ENCODE measurements at places on chromosomes 2 and 18. TPM values are rescaled to one million over a fixed set of nuclear protein-coding genes. Genes with fewer than 3 reads are reported as not detected.

The TANK gene
- total RNA-seq, result 459 TPM

The RFX8 gene
- total RNA-seq, result 2.2 TPM

The MGAT5 gene
- 99.5 TPM for total RNA-seq

The C2orf78 gene
- total RNA-seq, result not detected

The R3HDM1 gene
- total RNA-seq, result 40.6 TPM

The ACTG2 gene
- total RNA-seq, result not detected

The EDAR gene
- not detected for total RNA-seq

The PLCD4 gene
- not detected for total RNA-seq

The GALNT3 gene
- total RNA-seq, result 22.6 TPM

DNA sequence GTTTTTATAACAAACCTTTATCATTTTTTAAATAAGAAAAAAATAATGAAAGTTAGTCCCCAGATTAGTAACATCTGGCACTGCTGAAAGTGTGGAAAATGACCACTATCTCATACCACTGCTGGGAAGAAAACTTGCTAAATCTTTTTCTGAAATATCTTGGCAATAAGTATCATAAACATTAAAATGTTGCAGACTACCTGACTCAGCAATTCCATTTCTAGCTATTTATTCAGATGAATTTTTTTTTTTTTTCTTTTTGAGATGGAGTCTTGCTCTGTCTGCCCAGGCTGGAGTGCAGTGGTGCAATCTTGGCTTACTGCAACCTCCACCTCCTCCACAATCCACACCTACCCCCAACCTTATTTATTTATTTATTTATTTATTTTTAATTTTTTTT is 35.3 kb upstream of the SOS1 start:
- H3K27ac ChIP-seq, result no peak overlapping the region
- no peak for DNase-seq
- no peaks in the 10 kb centered on the region for H3K36me3 ChIP-seq
- no peaks in the 10 kb centered on the region for H3K27me3 ChIP-seq
- no peaks in the 10 kb centered on the region for H3K4me1 ChIP-seq

- H3K27ac ChIP-seq, result no peak overlapping the region
- peaks cover 13% of the 10 kb centered on the region for H3K4me1 ChIP-seq
- H3K27me3 ChIP-seq, result no peaks in the 10 kb centered on the region
- no peak overlapping the region for H3K4me3 ChIP-seq
Measured at GRCh38 chr2:43087413-43087812, 139.0 kb downstream of the ZFP36L2 start.

DNA sequence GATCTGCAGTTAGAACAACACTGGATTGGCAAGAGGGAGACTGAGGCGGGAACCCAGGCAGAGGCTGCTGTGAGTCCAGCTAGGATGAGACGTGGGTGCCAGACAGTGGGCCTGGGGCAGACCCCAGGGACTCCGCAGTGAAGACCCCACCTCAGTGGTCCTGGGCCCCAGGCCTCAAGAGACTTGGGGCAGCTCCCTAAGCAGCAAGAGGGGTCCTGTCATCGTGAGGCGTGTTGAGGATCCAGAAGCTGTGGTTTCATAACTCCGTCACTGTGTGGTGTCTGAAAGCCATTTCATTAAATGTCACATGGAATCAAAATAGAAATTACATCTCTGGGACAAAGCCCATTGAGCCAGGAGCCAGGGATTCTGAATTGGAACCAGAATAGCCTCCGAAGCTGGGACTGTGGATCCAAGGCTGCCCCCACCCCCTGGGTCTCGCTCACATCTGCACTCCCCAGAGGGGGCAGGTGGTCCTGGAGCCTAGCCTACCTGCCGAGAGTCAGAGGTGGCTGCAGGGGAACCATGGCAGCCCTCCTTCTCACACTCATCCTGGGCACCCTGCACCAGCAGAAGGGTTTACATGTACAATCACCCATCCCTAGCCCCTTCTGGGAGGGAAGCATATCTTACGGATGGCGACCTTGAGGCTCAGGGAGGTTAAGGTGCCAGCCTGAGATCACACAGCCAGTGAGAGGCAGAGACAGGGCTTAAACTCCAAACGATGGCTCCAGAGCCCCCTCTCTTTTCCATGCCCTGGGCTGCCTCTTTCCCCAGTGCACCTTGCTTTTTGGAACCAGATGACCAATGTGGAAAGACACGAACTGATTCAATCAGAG is 23.2 kb downstream of the RRM2 start:
- DNase-seq, result no peak
- peaks cover 10% of the 10 kb centered on the region for H3K36me3 ChIP-seq
- no peak overlapping the region for H3K27ac ChIP-seq
- H3K4me3 ChIP-seq, result no peak overlapping the region
- peaks cover 15% of the 10 kb centered on the region for H3K4me1 ChIP-seq

DNA sequence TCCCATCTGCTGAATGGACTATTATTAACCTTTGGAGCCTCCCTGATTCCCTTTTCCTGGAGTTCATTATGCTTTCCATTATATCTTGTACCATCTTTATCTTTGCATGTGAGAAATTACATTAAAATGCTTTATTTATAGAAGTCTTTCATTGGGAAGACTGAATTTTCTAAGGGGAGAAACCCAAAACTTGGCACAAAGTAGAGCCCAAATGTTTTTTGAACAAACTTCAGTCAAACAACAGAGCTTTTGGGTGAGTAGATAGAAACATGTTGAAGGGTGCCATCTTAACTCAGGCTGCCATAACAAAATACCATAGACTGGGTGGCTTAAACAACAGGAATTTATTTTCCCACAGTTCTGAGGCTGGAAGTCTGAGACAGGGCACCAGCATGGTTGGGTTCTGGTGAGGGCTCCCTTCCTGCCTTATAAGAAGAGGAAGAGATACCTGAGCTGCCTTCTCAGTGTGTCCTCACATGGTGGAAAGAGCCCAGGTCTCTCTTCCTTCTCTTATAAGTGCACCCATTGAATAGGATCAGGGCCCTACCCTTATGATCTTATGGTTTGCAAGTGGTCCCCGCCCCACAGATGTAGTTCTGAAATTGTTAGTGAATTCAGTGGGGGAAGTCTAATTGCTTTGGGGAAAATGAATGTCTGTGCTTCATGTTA is 19.2 kb downstream of the RALB start:
- H3K4me1 ChIP-seq, result peaks cover 50% of the 10 kb centered on the region
- no peak overlapping the region for H3K4me3 ChIP-seq
- no peak for DNase-seq
- peaks cover 8% of the 10 kb centered on the region for H3K36me3 ChIP-seq
- no peaks in the 10 kb centered on the region for H3K27me3 ChIP-seq

GRCh38 chr18:67041334-67041733 is 437.4 kb upstream of the CDH19 start:
- H3K27me3 ChIP-seq, result no peaks in the 10 kb centered on the region
- H3K36me3 ChIP-seq, result no peaks in the 10 kb centered on the region
- no peaks in the 10 kb centered on the region for H3K4me1 ChIP-seq
- no peak for DNase-seq
- no peak overlapping the region for H3K4me3 ChIP-seq

DNA sequence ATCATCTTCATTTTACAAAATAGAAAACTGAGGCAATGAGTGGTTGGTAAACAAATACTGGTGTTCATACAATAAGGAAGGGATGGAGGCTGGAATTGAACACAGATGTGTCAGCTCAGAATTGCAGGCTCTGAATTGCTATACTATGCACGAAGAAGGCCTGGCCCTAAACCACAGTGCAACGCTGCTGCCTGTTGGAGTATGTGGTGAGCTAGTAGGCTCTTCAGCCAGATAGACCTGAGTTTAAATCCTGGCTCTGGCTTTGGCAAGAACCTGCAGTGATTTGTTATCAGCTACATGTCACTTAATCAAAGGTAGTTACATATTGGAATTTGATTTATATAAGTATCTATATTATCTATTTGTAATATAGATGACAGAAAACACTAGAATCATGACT is 1602.4 kb upstream of the CELF4 start:
- H3K36me3 ChIP-seq, result peaks cover 13% of the 10 kb centered on the region
- no peak overlapping the region for H3K4me3 ChIP-seq
- no peaks in the 10 kb centered on the region for H3K27me3 ChIP-seq
- H3K27ac ChIP-seq, result no peak overlapping the region
- no peaks in the 10 kb centered on the region for H3K4me1 ChIP-seq

DNA sequence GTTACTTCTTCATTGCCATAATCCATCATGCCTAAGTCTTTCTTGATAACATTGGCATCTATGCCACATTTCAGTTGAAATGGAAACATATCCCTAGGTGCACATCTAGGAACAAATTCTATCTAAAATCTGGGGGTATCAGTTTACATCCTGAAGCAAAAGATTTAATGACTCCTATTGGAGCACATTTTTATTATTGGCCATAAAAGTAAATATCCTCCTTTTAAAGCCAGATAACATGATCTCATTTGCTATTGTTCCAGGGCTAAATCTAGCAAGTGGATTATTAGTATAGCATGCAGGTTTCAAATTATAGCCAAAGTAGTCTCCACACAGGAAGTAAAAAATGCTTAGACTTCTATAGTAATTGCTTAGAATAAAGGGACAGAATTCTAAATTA is 193.2 kb downstream of the CDH2 start:
- H3K4me3 ChIP-seq, result no peak overlapping the region
- no peak overlapping the region for H3K27ac ChIP-seq
- no peak for DNase-seq
- H3K27me3 ChIP-seq, result no peaks in the 10 kb centered on the region
- no peaks in the 10 kb centered on the region for H3K4me1 ChIP-seq

GRCh38 chr2:149797030-149797429 is 209.5 kb upstream of the MMADHC start:
- H3K27ac ChIP-seq, result no peak overlapping the region
- H3K4me3 ChIP-seq, result no peak overlapping the region
- no peaks in the 10 kb centered on the region for H3K27me3 ChIP-seq
- no peak for DNase-seq
- H3K4me1 ChIP-seq, result no peaks in the 10 kb centered on the region

GRCh38 chr2:64400733-64401528 is 53.0 kb upstream of the LGALSL start:
- peaks cover 18% of the 10 kb centered on the region for H3K27me3 ChIP-seq
- no peak overlapping the region for H3K4me3 ChIP-seq
- H3K4me1 ChIP-seq, result no peaks in the 10 kb centered on the region
- DNase-seq, result no peak
- no peaks in the 10 kb centered on the region for H3K36me3 ChIP-seq
- no peak overlapping the region for H3K27ac ChIP-seq

DNA sequence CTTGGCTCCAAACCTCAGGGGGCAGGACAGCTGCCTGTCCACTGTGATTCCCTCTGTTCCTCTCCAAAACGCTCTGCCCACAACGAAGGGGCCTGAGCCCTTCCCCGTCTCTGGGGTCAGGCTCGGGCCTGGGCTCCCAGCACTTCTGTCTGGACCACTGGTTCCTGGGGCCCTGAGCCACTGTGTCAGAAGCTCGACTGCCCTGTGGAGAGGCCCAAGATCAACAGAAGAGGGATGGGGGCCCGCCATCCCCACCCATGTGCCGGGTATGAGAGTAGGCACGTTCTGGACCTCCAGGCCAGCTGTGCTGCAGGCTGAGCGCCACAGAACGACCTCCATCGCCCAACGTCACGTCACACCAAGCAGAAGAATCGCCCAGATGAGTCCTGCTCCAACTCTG is 119.9 kb upstream of the HS6ST1 start:
- H3K4me3 ChIP-seq, result no peak overlapping the region
- H3K4me1 ChIP-seq, result no peaks in the 10 kb centered on the region
